Dermis microvascular lymphatic vessel endothelial cell (primary cell): ENCODE measurements at places on chromosomes 16 and 17.
A peak's percentile ranks its signal among the peaks of the same experiment; 100 is the strongest.

DNA sequence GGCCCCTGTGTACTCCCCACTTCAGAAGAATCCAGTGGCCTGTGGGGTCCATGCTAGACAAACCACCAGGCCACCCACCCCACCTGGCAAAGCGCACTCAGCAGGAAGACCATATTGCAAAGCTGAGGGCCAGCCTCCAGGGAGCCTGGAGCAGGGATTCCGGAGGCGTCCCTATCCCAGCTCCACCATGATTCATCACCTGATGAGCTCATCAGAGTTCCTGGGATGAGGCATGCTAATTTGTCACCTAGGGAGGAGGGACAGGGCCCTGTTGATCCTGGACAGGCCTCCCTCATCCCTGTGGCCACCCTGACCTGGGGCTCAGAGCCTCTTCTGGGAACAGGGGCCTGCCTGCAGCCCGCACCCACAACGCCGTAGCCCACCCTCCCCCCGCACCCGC, 131.6 kb upstream of the PLCG2 start:
- DNase-seq = peak; percentile 52

DNA sequence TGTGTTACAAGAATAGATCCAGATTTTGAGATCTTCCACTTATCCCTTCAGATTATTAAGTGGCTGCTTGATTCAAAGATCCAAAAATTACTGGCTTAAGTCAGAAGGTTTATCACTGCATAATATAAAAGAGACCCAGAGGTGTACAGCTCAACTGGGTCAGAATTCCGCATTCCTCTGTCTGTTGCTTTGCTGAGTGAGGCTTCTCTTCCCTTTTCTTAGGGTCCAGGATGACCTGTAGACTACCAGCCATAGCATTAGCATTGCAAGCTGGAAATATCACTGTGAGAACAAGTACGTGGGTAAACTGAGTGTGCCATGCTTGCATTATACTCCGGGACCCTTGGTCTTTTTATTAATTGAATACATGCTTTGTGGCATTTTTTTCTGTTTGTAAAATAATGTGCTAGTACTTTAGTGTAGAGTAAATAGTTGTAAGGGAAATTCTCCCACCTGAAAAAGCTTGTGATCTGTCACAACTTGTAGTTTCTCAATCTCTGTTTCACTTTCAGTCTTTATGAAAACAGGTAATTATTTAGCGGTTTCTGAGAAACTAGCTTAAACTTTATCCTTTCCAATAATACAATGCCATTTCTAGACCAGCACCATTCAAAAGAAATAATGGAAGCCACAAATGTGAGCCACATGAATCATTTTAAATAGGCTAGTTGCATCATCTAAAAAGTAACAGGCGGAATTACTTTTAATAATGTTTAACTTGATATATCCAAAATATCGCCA, 61.6 kb downstream of the TNRC6C start:
- DNase-seq = no peak

DNA sequence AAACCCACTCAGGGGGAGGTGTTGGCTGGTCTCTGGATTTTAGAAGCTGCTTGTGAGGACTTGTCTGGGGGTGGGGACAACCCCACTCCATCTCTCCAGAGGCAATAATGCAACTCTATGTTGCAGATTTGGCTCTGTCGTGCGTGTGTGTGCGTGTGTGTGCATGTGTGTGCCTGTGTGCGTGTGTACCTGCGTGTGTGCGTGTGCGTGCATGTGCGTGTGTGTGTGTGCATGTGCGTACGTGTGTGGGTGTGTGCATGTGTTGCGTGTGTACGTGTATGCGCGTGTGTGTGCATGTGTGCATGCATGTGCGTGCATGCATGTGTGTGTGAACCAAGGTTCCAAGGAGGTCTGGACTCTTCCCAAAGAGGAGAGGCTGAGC, 120.4 kb upstream of the LHX1 start:
- no peak for DNase-seq

DNA sequence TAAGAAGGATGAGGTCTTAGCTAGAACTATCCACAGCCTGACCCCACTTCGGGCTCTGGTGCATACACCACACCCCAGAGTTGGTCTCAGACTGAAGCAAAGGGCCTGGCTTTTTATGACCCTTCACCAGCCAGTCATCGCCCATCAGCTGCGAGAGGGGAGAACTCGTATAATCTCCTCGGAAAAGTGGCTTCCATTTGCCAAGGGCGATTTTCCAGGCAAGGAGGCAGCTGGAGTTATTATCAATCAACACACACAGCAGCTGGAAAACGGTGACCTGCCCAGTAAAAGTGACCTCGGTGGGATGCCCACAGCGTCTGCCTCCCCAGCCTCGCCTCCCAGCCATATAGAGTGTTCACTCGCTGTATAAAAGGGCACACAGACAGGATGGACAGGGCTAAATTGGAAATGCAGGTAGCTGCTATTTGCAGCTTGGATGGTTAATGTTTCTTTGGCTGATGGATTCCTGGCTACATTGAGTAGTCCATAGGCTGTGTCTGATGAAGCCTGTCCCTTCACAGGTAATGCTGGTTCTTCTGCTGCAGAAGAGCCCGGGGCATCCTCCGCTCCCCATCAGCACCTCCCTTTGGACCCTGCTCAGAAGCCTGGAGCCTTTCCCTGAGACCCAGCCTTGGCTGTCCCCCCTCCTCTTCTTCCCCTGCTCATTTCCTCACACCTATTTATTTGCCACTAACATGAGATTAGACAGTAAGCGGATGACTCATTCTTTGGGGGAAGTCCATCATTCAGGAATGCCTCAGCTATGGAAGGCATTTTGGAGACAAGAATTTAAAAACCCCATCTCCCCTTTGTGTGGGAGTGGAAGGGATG, 45.7 kb downstream of the TMEM186 start:
- DNase-seq = peak; percentile 51

DNA sequence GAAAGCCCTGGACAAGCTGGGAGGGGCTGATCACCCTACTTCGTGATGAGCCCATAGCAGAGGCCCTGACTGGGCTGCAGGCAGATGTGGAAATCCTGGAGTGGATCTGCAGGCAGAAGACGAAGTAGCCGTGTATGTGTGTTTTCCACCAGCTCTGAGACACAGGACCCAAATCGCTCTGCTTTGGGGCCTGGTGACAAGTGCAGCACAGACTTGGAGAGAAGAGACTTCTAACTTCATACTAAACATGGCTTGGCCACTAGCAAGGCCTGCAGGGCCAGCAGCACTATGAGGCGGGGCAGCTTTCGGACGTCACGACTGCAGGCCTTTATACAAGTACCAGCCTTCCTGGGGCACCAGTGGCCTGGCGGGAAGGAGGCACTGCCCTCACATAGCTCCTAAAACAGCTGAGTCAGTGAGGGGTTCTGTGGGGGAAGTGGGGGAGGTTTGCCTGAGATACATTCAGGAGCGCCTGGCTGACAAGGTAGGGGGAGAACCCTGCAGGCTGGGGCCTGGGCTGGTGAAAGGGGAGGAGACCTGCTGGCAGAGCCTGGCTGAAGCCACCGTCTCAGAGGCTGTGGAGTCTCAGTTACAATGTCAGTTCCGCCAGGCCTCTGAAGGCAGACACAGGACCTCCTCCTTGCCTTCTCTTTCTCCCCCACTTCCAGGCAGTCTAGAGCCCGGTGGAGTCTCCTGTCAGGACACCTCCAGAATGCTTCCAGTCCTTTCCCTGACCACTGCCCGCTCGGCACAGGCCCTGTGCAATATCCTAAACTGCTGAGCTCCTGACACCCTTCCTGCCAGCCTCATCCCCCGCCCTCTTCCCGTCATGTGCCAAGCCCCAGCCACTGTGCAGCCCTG, 73.4 kb downstream of the WSB1 start:
- DNase-seq = no peak

DNA sequence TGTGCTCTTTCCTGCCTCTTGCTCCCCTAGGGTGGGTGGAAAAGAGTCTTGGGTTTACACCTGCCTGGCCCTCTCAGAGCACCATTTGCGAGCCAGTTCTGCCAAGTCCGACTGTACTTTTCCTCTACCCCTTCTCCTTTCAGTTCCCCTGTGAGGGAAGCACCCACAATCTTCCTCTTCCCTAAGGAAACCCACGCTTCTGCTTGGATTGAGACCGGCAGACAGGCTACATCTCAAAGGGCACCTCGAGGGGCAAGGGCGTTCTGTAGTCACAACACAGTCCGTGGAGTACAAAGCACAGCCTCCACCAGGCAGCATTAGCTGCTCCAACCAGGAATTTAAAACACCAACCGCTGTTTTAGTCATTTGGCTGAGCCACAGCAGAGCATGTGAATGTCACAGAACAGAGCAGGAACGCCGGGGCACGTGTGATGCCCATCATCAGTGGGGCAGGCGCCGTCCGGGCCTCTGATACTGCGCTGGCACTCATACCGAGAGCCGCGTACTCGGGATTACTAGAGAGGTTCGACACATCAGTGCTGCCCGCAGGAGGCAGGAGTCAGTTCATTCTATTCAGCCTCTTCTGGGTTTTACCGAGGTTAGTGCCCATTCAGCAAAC, 13.7 kb upstream of the MNT start:
- no peak for DNase-seq

GRCh38 chr17:47222047-47222446, 12.9 kb downstream of the MYL4 start:
- no peak for DNase-seq

GRCh38 chr17:7328840-7329373, at the start of gene NEURL4:
TSS of gene NEURL4 (minus strand) at chr17:7329335. CDS start at chr17:7329312, 23 bp downstream.
- no peak for DNase-seq

GRCh38 chr16:78363843-78364555, 264.5 kb downstream of the WWOX start:
- no peak for DNase-seq

- no peak for DNase-seq
Measured at GRCh38 chr16:9072806-9073341, 18.6 kb upstream of the HAPSTR1 start.

- no peak for DNase-seq
Measured at GRCh38 chr17:8338753-8339140, 893 bp upstream of the ODF4 start.

- DNase-seq = no peak
Measured at GRCh38 chr16:6160303-6160702, 1062.7 kb upstream of the EEF2KMT start.

DNA sequence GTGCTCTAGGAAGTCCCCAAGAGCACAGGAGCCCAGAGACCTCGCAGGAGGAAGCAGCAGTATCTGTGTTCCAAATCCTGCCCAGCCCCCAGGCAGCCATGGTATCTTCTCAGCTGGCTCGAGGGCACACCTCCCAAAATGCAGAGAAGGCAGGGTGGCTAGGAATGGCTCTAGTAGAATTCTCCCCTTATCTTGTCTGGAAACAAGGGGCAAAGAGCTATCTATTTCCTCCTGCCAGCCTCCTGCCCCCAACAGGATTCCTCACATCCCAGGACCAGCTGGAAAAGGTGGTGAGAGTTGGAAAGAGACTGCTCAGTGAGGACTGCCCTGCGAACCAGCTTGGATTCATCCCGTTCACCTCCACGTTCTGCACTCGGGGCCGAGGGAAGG, 8.6 kb upstream of the TSPOAP1 start:
- no peak for DNase-seq

DNA sequence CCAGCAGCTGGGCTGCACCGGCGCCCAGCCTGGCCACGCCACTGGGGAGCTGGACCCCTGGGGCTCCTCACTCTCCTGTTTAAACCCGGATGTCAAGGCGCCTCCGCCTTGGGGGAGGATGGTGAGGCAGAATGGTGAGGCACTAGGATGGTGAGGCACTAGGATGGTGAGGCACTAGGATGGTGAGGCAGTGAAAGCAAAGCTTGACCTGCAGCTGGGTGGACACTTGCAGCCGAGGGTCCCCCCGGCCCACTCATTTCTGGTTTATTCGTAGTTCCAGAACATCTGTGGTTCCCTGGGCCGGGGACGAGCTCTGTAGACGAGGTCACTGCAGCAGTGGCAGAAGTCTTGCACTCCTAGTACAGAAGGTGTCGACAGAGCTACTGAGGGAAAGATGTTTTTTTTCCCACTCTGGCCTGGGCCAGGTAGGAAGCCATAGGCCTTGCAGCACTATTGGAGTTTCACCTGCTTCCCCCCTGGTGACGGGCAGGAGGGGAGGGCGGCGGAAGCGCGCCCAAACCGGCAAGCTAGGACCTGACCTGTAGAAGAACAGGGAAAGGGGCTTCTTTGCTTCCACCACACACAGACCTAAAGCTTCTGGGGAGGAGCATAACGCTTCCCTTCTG, 1.1 kb upstream of the HNF1B start:
- DNase-seq = no peak

GRCh38 chr16:49269201-49269600, 12.4 kb downstream of the CBLN1 start:
- DNase-seq = no peak

- no peak for DNase-seq
Measured at GRCh38 chr16:68447653-68448359, 502 bp downstream of the SMPD3 start.

DNA sequence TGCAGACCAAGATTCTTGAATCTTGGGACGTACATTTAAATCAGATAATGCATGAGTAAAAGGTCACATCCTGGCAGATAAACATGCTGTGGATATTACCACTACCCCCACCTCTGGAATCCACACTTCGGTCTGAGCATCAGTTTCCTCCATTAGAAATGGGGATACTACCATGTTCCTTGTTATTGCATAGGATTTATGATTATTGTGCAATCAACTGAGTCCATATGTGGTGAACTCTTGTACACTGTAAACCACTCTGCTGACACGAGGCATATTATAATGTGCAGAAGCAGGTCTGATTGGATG, 108.7 kb downstream of the VAT1L start:
- DNase-seq = no peak

- no peak for DNase-seq
Measured at GRCh38 chr16:11202260-11203091, 53.5 kb downstream of the SOCS1 start.

DNA sequence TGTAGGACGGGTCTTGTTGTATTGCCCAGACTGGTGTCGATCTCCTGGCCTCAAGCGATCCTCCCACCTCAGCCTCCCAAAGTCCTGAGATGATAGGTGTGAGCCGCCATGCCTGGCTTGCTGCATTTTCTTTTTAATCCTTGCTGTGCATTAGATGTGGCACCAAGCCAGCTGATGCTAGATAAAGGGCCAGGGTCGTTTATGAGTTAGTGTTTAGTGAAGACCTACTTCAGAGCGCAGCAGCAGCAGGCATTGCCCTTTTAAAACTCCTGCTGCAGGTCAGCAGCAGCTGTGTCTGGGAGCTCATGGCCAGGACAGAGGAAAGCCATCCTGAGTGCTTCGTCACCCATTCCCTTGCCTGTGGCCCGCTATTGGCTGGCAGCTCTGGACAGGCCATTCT, 237.3 kb downstream of the CCDC182 start:
- no peak for DNase-seq

DNA sequence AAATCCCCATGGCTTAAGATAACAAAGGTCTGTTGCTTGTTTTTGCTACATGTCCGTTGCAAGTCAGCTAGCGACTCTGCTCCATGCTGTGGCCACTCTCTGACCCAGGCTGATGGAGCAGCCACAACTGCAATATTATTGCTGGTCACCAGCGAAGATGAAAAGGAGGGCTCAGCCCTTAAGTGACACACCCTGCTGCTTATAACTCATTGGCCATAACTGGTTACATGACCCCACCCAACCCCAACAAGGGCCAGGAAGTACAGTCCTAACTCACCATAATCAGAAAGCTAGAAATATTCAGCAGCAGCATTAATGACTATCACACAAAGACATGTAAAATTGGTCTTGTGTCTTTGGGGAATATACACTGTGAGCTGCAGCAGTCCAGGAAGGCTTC, 224.3 kb downstream of the SOX9 start:
- no peak for DNase-seq
